C1 segment of cervical spinal cord (tissue), 14 donors: ENCODE measurements at places on chromosomes 3 and 15.

DNA sequence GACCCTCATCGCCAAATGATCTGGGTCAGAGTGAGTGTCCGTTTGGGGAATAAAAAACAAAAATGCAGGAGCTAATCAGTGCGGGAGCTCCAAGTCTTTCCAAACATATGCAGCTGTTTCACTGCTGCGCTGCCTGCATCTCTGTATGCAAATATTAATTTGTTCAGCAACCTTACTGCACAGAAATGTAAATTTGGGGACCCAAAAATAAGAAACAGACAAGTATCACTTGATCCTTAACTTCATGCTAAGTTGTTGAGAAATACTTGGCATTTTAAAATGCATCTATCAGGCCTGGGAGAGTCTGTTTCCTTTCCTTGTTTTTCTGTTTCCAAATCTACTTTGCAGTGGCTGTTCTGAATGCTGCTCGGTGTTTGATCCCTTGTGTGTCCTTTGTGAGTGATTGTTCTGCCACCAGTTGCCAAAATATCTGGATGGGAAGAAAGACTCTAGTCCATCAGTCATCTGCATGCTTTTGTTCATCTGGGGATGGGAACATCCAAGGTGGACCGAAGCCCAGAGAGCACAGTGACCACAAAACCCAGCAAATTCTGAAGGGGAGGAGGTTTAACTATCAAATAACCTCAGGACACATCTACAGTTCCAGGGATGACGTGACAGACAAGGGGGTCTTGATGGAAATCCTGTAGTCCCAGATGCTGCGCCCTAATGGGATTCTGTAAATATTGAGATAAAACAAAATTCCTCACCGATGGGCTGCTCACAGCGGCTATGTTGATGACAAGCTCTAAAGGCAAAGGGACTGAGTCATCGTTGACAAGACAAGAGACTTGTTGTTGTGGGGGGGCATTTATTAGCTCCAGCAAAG lies 199.5 kb upstream of the WNT5A start:
- DNase-seq: no peak

GRCh38 chr3:69594286-69594685 lies 145.0 kb upstream of the MITF start:
- DNase-seq: no peak

DNA sequence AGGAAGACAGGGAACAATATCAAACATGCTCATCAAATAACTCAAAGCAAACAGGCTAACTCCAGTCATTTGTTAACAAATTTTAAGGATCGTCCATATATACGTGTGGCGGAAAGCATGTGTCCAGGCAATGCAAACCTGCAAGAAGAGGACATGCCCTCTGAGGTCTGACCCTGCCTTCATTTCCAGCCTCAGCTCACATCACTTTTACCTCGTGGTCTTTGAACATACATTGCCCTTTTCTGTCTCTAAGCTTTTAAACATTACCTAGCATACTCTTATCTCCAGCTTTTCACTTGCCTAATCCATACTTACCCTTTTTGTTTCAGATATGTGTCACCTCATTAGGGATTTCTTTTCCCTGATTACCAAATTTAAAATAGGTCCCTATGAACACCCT lies 944.4 kb downstream of the ROBO1 start:
- DNase-seq: no peak

GRCh38 chr15:88204584-88204983 lies 52.0 kb downstream of the NTRK3 start:
- no peak for DNase-seq

- DNase-seq: no peak
Observed at GRCh38 chr3:177725165-177725564, 527.9 kb upstream of the TBL1XR1 start.

- no peak for DNase-seq
Observed at GRCh38 chr3:99648516-99648915, 10.1 kb downstream of the COL8A1 start.

DNA sequence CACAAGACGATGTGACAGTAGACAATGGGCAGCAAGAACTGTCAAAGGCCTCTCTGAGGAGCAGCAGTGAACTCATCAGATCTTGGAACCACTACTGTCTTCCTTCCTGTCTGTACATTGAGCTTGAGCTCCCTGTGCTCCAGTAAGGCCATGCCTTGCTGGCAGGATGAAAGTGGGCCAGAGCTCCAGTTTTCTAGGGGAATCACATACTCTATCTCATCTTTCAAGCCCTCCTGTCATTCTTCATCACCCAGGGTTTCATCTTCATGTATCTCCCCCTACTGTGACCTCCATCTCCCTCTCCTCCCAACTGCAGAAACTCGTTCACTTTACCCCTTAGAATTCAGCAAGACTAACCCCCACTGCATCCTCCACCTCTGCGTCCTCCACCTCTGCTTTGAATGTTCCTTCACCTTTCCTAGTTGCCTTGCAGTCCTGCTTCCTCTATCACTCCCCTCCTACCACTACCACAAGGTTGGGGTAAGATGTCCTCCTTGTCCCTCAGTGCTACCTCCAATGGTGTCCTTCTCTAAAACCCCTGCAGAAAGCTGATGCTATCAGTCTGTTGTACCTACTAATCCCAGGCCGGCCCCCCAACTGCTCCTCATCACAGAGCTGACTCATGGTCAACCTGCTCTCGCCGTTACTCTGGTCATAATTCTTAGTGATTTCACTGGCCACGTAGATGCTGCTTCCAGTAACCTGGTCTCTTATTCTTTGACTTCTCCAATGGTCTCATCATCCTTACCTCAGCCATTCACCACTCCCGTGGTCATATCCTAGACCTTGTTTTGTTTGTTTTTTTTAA lies 22.3 kb downstream of the NKIRAS1 start:
- DNase-seq: no peak

- DNase-seq: no peak
Observed at GRCh38 chr3:94234177-94234788, 171.4 kb downstream of the NSUN3 start.

DNA sequence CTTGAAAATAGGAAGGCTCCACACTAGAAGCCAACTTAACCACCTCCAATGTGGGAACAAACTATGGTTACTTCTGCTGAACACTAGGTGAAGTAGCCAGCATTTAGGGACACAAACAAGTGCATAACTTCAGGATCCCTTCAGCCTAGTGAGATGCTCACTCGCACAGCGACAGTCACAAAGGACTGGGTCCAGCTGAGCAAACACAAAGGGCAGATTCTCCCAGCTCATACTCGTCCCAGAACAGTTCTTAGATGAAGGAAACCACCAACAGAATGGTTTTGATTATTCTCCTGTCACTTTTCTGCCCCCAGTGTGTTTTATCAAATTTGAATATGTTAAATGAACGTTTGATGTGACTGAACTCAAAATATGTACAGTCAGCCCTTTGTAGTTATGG lies 201.6 kb downstream of the KCNAB1 start:
- DNase-seq: peak; percentile 16

DNA sequence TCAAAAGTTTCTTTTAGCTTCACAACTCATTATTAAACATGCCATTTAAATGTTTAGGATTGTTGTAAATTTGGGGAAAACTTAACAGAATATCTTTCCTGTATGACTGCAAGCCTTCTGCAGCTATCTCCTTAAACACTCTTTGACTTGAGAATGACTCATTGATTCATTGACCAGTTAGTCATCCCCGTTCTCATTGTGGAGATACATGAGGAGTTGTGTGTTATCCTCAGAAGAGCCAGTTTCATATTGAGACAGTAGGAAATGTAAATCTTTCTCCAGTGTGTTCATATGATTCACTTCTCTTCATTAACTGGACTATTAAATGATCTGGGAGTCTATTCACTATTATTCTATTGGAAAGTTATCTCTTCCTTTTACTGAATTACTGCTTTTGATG lies 83.0 kb downstream of the CRYGS start:
- DNase-seq: no peak

GRCh38 chr15:89198934-89199333 lies 22.4 kb downstream of the RLBP1 start:
- DNase-seq: peak; percentile 23

GRCh38 chr3:55164876-55165275 lies 237.0 kb upstream of the LRTM1 start:
- no peak for DNase-seq

DNA sequence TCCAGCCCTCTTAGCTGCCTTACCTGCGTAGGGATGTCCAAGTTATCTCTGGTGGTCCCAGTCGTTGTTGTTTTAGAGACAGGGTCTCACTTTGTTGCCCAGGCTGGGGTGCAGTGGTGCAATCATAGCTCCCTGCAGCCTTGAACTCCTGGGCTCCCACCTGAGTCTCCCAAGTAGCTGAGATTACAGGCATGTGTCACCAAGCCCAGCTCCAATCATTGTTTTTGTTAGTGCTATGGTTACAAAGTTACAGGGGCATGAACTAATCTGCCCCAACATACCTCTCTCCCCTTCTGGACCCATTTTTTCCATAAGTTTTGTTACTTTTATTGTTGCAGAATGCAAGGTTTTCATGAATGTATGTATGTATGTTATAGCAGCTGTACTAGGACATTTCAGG lies 54.7 kb downstream of the CTDSPL2 start:
- DNase-seq: no peak

GRCh38 chr3:50347187-50347813 lies 1.8 kb upstream of the ZMYND10 start:
- no peak for DNase-seq

- no peak for DNase-seq
Observed at GRCh38 chr3:153052096-153052460, 109.9 kb upstream of the RAP2B start.

GRCh38 chr3:158961911-158962310 lies 160.1 kb downstream of the MFSD1 start:
- no peak for DNase-seq

GRCh38 chr3:47421741-47422649 lies 41.2 kb downstream of the PTPN23 start:
- DNase-seq: no peak

GRCh38 chr15:82804575-82804949 lies 1.3 kb downstream of the FSD2 start:
- no peak for DNase-seq

DNA sequence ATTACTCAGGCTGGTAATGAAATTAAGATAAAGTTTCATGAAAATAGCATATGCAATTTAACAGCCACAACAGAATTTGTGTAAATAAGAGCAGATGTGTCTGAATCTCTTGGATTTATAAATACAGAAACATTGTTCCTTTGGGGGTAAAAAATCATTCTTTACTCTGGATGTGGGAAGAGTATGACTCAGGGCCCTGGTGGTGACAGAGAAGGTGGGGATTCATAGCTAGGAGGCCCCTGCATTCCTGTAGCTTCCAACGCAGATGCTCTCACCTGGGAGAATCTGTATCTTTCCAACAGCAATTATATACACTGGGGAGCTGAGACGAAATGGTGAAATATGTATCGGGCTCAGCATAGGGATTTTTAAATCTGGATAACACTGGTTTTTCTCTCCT lies 167.6 kb upstream of the CADPS start:
- no peak for DNase-seq

GRCh38 chr3:8325306-8325705 lies 176.3 kb upstream of the LMCD1 start:
- no peak for DNase-seq

DNA sequence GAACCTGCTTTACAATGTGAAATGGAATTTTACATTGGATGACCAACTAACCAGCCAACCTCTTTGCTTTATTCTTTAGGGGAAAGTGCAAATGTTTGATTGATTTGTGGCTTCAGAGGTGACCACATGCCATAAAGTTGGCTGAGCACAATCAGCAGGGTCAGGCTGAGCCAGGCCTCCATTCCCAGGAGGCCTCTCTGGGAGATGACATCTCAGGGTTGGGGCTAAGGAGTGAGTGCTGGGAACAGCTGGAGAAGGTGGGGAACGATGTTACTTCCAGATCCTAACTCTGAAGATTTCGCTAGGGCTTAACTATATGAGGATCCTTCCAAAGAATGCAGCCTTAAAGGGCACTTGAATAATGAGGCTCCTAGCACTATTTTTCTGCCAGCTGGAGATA lies 131.7 kb downstream of the ATP10A start:
- DNase-seq: no peak

DNA sequence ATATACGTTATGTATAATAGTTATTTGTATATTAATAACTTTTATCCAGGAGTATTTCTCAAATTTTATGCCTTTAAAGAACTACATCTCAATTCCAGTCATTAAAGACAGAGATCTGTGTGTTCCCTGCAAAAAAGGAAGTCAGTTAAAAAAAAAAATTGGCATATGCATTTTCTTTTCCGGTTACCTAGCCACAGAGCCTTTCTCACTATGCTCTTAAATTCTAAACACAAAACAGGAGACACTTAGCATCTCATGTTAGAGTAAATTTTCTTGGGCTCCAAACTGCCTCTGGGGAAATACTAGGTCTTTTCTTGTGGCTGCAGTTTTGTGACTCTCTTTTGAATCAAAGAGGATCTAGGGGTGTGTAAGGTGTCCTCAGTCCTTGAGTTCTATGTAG lies 105.9 kb downstream of the KCNH8 start:
- no peak for DNase-seq

- no peak for DNase-seq
Observed at GRCh38 chr3:30628901-30629590, 22.6 kb downstream of the TGFBR2 start.

DNA sequence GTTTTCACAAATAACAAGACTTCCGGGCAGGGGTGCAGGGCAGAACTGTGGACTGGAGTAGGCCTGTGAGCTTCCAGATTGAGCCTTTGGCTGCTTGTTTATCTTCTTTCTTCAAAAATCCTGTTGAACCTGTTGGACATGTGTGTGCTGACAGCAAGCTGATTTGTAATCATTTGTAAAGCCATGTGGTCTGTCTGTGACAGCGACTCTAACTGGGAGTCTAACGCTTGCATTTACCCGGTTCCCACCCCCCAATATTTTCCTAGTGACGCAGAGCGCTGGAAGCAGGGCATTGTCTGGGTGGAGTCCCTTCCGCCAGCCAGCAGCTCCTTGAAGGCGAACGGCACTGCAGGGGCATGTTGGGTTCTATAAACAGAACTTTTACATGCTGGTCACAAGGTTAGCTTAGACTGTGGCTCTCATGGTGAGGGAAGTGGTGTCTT lies 85.7 kb upstream of the MYZAP start:
- DNase-seq: no peak

GRCh38 chr3:168858327-168858726 lies 762.6 kb upstream of the GOLIM4 start:
- DNase-seq: no peak

- DNase-seq: no peak
Observed at GRCh38 chr15:35023804-35024203, 35.7 kb upstream of the ZNF770 start.

DNA sequence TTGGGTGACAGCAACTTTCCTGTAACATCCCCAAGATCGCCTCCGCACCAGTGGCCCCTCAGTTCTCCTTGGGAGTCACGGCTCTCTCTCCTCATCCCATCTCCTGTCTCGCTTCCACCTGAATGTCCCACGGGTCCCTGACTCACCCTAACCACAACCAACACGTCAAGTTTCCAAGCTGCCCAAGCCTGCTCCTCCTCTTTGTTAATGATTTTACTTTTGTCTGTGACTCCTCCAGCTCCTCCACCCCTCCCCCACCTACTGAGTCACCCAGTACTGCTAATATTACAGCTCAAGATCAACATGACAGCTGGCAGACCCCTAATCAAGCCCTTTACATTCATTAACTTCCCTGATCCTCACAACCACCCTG lies 39.3 kb downstream of the BDH1 start:
- no peak for DNase-seq

- DNase-seq: no peak
Observed at GRCh38 chr3:103785017-103785416, 1350.2 kb downstream of the ZPLD1 start.
